ENCODE measurements at places on chromosomes 2 and 18.

GRCh38 chr2:241673797-241674725 lies 12.6 kb downstream of the DTYMK start:
- DNase-seq, result no peak

DNA sequence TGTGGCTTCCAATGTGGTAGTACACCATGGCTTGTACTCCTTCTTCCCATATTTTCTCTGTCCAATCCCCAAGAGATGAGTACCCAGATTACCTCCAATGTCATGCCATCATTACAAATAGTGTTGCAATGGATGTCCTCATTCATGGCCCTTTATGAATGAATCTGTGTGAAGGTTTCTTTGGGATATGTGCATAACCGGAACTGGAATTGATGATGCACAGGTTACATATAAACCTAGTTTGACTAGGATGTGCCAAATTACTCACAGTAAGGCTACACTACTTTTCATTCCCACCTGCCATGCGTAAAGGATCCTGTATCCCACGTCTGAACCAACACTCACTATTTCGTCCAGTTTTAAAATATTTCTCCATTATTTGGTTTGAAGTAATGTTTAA lies 173.9 kb upstream of the CXCR4 start:
- DNase-seq, result no peak

- DNase-seq, result no peak
Observed at GRCh38 chr2:138185827-138186226, 221.6 kb downstream of the HNMT start.

- no peak for DNase-seq
Observed at GRCh38 chr2:165891943-165892342, 61.6 kb downstream of the TTC21B start.

DNA sequence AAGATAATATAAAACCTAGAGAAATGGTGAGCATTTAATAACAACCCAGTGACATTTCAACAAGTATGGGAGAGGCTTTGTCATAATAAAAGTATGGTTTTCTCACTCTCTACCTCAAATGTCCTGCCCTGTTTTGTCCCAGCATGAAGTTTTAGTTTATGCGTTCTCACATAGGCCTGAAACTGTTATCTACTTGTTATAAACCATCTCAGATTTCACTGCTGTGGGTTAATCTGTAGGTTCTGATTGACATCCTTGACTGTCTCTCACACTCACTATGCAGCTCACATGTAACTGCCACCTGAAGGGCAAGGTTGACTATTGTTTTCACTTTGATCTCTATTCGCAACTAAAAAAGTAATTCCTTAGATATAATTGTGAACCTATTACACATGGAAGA lies 44.9 kb downstream of the ZEB2 start:
- DNase-seq, result no peak

DNA sequence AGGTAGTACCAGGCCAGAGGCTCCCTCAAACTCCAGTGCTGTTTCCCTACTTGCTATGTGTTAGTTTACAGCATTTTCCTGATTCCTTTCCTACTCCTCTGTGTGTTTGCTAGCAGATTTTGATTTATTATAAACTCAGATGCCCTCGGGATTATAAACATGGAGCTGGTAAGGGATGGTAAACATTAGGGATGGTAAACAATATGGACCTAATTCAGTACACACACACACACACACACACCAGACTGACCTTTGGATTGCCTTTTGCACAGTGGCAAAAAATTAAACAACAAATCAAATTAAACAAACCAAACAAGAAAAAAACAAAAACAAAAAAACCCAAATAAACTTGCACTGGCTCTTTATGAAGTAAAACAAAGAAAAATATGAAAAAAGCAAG lies 55.4 kb upstream of the ACVR1 start:
- no peak for DNase-seq

DNA sequence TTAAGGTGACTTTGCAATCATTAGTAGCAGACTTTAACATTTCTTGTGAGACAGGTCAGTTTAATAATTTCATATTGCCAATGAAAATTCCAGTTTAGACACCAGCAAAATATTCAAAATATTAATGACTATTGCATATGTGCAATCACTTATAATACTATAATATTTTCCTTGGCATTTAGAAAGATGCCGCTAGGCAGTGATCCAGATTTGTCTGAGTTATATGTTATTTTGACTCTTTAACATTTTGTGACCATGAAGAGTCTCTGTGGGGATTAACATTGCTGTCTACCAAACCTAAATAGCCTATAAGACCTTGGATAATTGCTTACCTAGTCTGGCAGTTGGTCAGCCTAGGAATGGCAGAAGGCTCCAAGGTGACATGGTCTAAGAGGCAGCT lies 389.6 kb downstream of the THSD7B start:
- no peak for DNase-seq

GRCh38 chr18:36331521-36331971 lies 34.0 kb downstream of the FHOD3 start:
- no peak for DNase-seq

GRCh38 chr2:69720404-69720803 lies 21.5 kb upstream of the ANXA4 start:
- peak; percentile 26 for DNase-seq

- no peak for DNase-seq
Observed at GRCh38 chr2:37625796-37626571, 45.5 kb downstream of the CDC42EP3 start.

DNA sequence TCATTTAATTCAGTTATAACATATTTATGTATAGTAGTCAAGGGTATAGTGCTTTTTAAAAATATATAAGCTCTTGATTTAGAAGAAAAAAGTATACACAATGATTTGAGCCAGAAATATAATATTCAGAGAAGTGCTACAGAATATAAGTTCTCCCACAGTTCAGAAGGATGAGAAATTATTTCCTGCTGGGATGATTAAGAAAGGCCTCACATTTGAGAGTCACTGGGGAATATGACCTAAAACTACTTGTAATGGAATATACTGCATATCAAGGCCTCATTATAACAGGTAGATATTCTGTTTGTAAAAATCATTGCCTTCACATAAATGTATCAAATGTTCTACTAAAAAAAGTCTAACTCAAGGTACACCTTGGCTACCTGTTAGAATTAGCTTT lies 203.5 kb downstream of the MBD2 start:
- no peak for DNase-seq

Measured in endothelial cell (in vitro differentiated cells).